ENCODE measurements at places on chromosomes 7 and 10.
A peak's percentile ranks its signal among the peaks of the same experiment; 100 is the strongest.

GRCh38 chr10:80486785-80487420, 32.8 kb downstream of the TSPAN14 start:
- no peak for DNase-seq

- DNase-seq = no peak
These were observed 674 bp downstream of the AMZ1 start for GRCh38 chr7:2688409-2689342.

GRCh38 chr10:22368981-22369380, 23.7 kb downstream of the SPAG6 start:
- DNase-seq = no peak

GRCh38 chr10:6689036-6689435, 109.0 kb upstream of the PRKCQ start:
- no peak for DNase-seq

- peak; percentile 19 for DNase-seq
These were observed 63.5 kb downstream of the GRK5 start for GRCh38 chr10:119270762-119271366.

DNA sequence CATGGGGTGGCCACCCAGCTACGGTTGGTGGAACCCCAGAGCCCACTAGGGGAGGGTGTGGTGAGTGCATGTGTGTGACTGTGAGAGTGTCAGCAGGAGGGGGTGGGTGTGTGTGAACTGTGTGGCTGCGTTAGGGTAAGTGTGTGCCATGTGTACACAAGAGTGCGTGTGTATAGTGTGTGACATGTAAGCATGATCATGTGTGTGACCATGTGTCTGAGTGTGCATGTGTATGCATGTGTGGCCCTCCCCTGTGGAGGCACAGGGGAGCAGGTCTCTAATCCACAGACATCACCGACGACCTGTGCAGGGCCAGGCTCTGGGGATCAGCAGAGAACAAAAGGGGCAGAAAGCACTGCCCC, 3.5 kb upstream of the CFAP46 start:
- DNase-seq = no peak

- no peak for DNase-seq
These were observed 337.2 kb downstream of the C7orf25 start for GRCh38 chr7:42574685-42575084.

- DNase-seq = no peak
These were observed 100.7 kb downstream of the ST8SIA6 start for GRCh38 chr10:17353568-17354300.

DNA sequence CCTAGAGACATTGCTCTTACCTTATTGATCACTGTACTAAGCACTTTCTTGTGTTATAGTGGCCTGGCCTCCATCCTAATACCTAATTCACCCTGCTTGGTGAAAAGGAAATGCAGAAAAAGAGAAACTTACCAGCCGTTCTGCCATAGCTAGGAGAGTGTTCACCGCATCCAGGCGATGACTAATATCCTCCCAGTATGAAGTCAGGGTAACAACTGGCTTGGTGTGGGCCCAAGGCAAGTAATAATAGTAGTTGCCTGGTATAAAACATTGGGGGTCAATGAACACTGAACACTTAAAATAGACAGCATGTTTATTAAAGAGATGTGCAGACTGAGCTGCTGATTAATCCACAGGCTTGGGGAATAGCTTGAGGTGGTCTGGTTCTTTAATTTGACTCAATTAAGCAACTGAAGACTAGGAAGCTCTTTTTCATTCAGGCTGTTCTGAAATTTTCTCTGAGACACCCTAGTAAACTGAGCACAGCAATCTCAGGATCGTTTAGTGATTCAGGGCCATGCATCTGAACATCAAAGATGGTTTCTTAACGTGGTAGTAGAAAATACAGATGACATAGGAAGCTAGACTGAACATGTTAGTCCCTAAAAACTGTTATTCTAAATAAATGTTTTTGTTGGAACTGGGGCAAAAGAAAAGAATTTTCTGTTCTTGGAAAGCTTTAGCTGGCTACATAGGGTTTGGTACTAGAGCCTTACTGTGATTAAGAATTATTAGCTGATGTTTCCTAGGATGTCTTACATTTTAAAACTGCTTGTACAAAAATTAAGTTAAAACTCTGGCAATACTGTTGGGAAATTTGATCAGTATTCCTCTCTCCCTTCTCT, 102.2 kb downstream of the MYOF start:
- no peak for DNase-seq

DNA sequence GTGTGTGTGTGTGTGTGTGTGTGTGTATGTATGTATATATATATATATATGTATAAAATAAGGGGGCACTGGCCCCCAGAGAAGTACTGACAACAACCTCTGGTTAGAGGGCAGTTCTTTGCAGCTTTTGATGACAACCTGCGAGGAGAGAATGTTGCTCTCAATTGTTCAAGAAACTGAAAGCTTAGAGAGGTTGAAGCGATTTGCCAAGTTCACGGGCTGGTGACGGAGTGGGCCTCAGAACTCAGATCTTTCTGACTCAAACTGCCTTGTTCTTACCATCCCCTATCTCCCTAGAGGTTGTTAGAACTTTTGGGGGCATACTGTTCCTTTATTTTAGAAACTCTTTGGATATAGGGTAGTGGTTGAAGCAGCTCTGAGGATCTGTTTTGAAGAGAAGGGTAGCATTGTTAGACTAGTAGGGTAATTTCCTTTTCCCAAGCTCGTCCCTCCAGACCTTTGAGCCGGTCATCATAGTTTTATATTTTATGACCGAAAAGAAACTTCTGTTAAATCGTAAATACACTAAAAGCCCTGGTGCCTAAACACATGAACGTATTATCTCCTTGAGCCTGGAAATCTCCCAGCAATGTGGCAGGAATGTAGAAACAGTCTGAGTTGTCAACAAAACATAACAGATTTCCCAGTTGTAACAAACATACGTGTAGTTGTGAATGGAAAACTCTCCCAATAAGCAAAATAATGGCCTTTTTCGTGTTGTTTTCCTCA, 541.7 kb upstream of the GALNT17 start:
- DNase-seq = no peak

DNA sequence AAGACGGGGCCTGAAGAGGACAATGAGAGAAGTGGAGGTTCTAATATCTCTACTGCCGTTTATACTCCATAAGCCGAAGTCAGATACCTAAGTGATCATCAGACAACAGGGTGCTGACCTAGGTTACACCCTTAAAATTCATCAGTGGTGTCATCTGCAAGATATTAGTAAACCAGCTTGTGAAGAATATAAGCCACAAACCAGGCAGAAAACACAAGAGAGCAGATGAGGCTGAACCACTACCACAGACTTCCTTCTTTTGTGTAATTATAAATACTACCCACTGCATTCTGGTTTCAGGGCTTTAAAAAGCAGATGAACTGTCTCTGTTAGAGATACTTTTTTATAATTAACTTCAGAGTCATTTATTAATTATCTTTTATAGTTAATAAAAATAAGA, 69.0 kb upstream of the LRRC17 start:
- DNase-seq = no peak

DNA sequence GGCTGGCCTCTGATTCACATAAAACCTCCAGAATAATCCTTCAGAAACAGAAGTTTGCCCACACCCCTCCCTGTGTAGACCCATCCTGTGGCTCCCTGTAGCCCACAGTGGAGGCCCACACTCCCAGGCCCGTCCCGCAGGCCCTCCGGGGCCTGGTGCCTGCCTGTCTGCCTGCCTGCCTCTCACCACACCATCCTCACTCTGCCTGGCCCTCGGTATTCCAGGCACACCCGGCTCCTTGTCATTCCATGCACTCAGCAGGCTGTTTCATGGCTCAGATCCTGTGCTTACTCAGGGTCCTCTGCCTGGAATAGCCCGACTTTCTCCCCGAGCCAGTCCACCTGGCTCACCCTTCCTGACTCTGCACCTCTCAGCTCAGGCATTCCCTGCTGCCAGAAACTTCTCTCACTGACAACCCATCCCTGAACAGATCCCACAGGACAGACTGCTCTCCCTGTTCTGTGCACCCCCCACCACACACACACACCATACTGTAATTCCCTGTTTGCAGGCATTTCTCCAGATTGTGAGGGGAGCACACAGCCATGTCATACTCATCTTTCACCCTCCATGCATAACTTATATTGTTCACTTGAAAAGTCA, 498.0 kb upstream of the ZMIZ1 start:
- DNase-seq = no peak

All from stimulated activated CD4-positive, alpha-beta T cell treated with anti-CD3 and anti-CD28 coated beads, Interleukin-15, amount 100 ng/mL, for 1 hour (primary cell).